ENCODE measurements at places on chromosomes 7 and 10.

DNA sequence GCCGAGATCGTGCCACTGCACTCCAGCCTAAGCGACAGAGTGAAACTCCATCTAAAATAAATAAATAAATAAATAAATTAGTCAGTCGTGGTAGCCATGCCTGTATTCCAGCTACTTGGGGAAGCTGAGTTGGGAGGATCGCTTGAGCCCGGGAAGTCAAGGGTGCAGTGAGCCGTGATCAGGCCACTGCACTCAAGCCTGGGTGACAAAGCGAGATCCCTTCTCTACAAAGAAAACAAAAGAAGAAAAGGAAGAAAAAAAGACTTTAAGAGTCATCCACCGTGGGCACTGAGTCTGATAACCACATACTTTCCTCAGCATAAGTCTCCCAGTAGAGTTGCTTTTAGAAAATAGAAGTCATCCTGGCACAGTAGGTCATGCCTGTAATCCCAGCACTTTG is 2.6 kb downstream of the TMEM254 start:
- no peak for DNase-seq

- no peak for DNase-seq
Measured at GRCh38 chr7:108989319-108989718, 419.6 kb downstream of the DNAJB9 start.

DNA sequence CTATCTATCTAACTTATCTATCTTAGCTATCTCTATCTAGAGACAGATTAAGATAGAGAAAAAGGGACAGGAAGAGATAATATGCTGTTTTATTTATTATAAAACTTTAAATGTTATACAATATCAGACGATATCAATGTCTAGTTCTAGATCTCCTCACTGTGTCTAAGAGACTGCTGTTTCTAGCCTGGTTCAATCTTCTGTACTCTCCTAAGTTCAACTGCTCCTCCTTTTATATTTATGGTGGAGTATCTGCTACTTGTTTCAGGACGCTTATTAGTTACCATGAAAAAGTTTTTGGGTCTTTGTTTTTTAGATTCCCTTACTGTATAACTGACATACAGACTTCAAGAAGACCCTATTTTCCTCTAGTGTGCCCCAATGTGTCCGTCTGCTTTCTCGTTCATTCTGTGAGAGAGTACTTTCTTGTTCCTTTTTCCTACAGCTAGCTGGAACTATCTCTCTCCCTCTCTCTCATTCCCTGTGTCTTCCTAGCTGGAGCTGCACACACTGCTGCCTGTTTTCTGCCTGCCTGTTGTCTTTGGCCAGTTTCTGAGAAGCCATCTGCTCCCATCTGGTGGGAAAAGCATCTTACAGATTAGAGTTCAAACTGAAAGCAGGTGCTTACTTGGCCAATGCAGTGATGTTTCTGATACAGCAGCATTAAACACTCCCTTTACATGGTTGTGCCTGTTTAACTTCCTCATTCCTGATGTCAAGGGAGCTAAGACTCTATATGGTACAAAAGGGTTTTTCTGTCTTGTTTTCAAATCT is 49.4 kb upstream of the ARL4A start:
- DNase-seq, result no peak

DNA sequence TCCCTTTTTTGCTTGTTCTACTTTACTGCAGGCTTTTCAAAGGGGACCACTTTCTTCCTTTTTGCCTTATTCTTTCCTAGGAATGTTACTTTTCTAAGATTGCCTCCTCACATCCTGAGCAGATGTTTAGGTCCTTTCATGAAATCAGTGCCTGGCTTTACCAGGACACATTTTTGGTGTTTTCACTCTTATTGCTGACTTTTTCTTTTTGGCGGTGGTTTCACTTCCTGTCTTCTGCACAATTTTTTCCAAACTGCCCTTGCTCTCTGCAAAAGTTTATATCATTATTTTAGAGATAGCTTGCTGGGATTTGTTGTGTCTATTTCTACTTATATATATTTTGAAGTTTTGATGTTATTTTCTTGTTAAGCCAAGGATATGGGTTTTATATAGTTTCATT is 332.2 kb upstream of the MTPN start:
- no peak for DNase-seq

DNA sequence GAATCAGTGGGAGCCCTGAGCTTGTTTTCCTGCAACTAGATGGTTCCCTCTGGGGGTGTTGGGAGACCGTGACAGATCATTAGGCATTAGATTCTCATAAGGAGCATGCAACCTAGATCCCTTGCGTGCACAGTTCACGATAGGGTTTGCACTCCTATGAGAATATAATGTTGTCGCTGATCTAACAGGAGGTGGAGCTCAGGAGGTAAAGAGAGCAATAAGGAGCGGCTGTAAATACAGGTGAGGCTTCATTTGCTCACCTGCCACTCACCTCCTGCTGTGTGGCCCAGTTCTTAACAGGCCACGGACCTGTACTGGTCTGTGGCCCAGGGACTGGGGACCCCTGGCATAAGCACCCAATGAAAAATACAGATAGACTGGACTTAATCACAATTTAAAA is 10.7 kb downstream of the SLC26A3 start:
- no peak for DNase-seq
